ENCODE measurements at places on chromosomes 1 and 21. TPM values are rescaled to one million over a fixed set of nuclear protein-coding genes. Genes with fewer than 3 reads are reported as not detected.

Gene HORMAD1
- 0.11 TPM for polyA plus RNA-seq

Gene KCNQ4
- polyA plus RNA-seq: 35.5 TPM

Gene LORICRIN
- polyA plus RNA-seq: not detected

Gene KRTAP10-3
- polyA plus RNA-seq: not detected

Gene CLCA4
- polyA plus RNA-seq: not detected

Gene SLAMF8
- 0.47 TPM for polyA plus RNA-seq

Gene TSPAN1
- 0.54 TPM for polyA plus RNA-seq

DNA sequence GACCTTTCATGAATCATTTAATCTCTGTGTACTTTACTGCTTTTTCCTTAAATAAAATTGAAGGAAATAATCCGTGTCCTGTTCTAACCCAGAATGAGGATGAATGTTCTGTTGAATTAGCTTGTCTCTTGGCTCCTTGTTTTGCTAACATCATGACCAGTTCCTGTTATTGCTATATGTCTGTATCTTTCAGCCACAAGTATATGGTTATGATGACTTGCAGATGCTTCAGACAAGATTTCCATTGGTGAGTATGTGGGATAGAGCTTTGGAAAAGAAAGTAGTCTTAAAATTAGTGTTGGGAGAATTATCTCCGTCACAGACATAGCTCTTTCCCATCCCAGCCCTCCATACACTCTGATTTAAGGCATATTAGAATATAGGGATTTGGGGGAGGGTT, 13.6 kb upstream of the HAX1 start:
- no peak for DNase-seq

DNA sequence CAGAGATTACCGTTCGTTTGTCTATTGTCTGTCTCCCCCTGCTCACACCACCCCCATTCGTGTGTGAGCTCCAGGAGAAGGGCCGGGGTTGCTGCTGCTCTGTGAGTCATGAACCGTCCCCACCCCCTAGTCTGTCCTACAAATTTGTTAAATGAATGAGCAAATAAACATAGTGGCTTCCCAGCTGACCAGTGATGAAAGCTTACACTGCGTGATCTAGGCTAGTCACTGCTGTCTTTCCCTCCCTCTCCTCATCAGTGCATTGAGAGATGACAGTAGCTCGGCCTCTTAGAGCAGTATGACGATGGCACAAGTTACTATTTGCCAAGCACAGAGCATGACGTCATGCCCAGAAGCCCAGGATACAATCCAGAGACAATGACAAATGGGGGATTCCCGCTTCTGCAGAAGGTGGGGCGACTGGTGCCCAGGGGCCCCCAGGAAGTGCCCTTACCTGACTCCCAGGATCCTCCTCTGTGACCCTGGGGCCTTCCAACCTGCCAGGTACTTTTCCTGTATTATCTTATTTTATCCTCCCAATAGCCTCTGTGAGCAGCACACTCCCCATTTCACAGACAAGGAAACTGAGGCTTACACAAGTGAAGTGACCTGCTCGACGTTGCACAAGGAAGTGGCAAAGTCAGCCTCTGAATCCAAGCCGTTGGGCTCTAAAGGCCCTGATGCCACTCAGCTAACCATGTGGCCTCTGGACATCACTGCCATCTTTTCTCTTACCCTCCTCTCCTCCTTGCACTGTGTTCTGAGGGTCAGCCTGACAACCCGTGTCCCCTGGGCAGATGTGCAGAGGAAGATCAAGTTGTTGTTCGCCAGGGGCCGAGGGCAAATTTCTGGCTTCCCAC, 8.6 kb upstream of the EPHA2 start:
- DNase-seq: no peak

DNA sequence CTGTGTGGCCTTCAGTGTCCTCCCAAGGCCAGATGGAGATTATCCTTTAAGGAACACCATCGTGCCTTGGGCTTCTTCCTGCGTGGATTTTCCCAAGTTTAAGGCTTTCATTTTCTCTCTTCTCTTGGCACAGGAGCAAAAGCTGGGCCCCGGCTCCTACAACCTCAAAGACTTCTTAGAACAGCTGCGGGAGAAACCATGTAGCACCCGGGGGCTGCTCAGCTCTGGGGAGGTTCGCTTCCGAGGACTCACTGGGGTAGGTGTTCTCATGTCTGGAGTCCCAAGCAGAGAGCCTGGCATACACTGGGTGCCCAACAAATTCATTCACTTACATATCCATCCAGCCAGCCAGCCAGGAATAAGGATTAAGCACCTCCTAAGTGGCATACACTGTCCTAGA, 6.6 kb upstream of the TTC22 start:
- no peak for DNase-seq

DNA sequence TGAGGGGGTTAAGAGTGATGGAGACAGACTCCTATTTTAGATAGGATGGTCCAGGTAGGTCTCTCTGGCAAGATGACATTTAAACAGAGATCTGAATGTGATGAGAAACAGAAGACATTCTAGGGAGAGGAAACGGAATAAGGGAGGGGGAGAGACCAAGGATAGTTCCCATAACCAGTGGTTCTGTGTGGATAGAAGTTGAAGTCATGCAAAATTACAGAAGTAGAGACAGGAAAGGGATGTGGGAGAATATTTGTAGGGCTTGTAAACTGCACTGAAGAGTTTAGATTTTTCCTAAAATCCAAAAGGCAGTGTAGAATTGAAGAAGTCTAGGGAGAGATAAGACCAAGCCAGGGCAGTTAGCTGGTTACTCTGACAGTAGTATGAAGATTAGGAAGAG, 200.6 kb downstream of the GRIK1 start:
- no peak for DNase-seq

DNA sequence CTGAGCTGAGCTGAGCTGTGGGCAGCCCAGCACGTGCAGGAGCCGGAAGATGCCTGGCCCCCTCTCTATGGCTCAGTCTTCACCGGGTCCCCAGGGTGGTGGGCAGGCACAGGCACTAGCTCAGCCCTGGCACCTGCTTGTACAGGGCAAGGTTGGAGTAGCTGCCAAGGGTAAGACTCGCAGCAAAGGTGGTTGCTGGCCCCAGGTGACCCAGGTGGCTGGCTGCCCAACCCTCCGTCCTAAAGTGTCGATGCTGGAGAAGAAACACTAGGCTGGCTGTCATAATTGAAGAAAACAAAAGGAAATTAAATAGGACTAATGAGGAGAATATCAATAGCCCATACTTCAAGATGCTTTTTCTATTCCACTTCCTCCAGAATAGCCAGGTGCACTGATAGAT, 77.1 kb upstream of the ACTL8 start:
- DNase-seq: no peak

DNA sequence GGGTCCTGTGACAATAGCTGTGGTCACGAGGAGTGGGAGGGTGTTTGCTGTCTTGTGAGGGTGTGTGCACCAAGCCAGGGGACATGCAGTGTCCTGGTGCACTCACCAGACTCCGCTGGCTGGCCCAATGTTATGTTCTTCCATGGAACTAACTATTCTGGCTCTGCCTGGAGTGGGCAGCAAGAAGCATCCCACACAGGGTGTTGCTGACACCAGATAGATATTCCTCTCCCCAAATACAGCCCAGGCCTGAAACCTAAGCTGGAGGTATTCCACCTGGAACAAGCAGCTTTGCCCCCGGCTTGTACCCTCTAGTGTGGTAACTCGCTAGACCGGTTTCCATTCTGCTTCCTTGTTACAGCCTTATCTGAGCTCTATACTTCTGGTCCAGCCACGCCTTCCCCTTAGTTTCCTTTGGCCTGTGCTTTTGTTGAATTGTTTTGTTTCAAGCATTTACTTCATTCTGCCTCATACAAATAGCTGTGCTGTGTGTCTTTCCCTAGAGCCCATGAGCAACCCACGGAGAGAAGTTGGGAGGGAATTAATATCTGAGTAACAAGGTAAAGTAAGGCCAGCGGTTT, 14.7 kb upstream of the LY9 start:
- DNase-seq: no peak

DNA sequence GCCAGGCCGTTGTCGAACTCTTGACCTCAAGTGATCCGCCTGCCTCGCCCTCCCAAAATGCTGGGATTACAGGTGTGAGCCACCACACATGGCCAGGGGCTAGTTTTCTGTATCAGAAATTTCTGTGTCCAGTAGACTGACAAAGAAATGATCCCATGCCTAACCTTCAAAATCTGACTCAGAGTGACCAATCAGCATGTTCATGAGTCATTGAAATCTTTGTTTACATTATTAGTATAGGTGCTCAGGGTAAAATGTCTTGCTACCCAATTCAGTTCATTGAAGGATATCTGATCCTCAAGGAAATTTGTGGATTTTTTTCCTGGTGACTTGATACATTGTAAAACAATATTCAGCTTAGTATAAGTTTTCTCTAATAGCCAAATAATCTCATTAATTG, 11.0 kb upstream of the LDLRAD2 start:
- DNase-seq: no peak

GRCh38 chr1:205225901-205226765, 1.6 kb upstream of the TMCC2 start:
- DNase-seq: no peak

DNA sequence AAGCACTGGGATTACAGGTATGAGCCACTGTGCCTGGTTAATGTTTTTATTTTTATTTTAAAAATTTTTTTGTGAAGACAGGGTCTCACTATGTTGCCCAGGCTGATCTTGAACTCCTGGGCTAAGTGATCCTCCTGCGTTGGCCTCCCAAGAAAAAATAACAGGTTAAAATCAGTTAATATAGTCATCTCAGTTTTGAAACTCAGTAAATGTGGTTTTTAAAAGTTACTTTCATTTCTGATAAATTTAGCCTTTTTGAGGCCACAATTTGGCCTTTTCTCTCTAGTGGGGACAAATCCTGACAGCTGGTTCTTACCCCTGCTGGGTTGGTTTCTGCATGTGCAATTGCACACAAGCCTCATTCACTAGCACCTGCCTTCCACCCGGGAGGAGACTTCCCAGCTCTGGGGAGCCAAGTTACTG, 13.3 kb downstream of the PMF1 start:
- DNase-seq: no peak

- DNase-seq: no peak
Measured at GRCh38 chr1:96488777-96489176, 232.8 kb upstream of the PTBP2 start.

DNA sequence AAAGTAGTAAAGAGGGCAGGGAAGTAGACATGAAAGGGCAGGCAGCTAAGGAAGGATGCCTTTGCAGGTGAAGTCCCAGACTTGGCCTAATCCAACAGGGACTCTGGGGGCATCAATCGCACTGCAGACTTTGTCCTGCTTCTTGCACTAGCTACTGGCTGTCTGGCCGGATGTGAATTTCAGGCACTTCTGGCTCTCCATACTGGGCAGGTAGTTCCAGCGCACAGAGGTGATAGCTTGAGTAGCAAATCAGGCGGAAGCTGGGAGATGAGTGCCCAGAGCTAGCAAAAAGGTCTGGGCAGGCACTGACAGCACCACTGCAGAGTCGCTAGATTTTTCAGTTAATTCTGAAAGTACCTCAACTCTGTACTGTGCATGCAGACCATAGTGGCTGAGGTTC, 997 bp downstream of the RSPH1 start:
- no peak for DNase-seq

DNA sequence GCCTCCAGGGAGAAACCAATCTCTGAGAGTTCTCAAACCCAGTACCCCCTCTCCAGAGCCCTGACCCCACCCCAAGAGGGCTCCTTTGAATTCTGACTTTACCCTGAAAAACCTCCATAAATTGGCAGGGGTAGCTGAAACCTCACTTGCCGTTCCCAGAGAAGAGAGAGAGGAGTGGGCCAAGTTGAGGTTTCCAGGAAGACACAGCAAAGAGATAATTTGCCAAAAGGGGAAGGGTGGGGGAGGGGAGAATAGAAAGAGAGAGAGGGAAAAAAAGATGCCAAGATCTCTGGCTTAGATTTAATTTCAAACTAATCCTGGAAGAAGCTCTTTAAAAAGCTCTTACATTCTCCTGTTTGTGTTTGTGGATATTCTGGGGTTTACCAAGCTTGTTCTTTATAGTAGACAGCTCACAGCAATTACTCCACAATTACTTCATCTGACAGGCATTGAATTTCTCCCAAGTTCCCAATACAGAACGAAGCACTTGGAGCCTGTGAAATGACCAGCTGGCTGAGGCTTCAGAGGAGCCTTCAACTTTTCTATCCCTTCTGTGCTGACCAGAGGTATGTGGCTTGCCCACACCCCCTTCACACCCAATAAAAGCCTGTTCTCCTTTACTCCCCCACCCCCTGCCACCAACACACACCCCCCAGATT, 1.1 kb upstream of the GRHL3 start:
- peak; percentile 53 for DNase-seq

DNA sequence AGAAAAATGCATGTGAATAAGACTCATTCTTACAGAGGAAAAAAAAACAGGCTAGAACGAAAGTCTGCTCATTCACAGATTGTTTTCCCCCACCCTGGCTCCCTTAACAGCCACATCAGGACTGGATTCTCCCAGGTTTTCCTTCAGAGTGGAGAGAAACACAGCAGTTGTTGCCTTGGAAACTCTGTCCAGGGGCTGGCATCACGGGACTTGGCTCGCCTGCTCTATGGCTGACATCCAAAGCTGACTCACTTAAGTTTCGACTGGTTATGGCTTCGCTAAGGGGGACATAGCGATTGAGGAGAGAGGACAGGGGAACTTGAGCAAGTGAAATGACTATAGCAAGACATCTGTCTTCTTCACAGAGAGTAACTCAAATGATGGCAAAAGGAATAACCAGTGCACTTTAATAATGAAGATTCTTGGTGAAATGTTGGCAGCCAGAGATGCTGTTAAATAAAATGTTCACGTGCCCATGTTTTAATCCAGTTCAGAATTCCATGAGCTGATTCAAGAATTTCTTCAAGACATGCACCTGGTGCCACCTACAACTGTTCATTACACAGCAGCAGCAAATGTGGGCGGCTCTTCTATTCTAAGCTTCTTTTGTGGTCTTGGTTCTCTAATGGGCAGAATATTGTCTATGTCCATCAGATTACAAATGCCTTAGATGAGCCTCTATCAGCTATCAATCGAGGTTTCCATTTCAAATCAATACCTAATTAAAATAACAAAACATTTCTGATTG, 21.8 kb downstream of the MIS18A start:
- DNase-seq: peak; percentile 53

DNA sequence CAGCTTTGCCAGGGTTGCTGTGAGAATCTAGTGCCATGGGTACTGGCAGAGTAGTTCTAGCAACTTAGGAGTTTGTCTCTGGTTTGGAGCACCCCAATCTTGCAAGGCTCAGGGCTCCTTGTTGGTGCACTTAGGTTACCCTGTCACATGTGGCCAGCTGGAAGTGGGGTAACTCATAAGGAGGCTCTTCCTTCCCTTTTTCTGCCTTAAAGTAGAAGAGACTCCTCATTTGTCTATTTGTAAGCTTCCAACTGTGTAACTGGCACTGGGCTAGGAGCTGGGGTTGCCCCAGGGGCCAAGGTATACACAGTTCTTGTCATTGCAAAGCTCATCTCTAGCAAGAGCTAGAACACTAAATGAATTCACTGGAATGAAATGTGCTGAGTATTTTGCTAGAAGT, 10.6 kb downstream of the MROH7 start:
- DNase-seq: no peak

DNA sequence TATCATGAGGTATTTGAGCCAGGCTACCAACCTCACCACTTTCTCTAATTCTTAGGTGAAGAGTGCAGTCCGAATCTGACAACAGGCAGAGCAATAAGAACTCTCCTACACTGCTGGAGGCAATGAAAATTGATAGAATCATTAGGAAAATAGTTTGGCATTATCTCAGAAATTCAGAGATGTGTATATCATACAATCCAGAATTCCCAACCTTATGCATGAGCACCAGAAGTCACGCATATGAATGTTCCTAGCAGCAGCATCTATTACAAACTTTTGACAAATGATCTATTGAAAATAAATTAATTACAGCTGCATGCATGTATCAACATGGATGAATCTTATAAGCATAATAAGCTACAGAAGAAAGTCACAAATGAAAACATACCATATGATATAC, 176.9 kb upstream of the CAMK1G start:
- no peak for DNase-seq

GRCh38 chr1:162357681-162358266, 18.9 kb downstream of the SPATA46 start:
- DNase-seq: no peak

Data from forelimb muscle (tissue), 1 donor.